PC-3 (cell line): ENCODE measurements at places on chromosomes 1 and 21. TPM values are rescaled to one million over a fixed set of nuclear protein-coding genes. Genes with fewer than 3 reads are reported as not detected.

The SLC1A7 gene
- 0.23 and 0.26 TPM in 2 replicates for total RNA-seq

The CD52 gene
- total RNA-seq: not detected in 2 replicates

The IQGAP3 gene
- 54.3 and 77.3 TPM in 2 replicates for total RNA-seq

The FCAMR gene
- not detected in 2 replicates for total RNA-seq

The GJC2 gene
- total RNA-seq: 1.2 and 2.2 TPM in 2 replicates

The FAM163A gene
- total RNA-seq: not detected in 2 replicates

The YBX1 gene
- 1,259 and 1,468 TPM in 2 replicates for total RNA-seq

The TNFRSF9 gene
- total RNA-seq: 0.04 and 0.06 TPM in 2 replicates

The CD247 gene
- total RNA-seq: 0.17 TPM in 1 of 2 replicates, not detected in the other

The BARHL2 gene
- not detected in 2 replicates for total RNA-seq

The RIPPLY3 gene
- total RNA-seq: 10.0 and 11.4 TPM in 2 replicates

The YIPF1 gene
- total RNA-seq: 21.1 and 22.7 TPM in 2 replicates

The S100A14 gene
- 462 and 536 TPM in 2 replicates for total RNA-seq

The OR14K1 gene
- total RNA-seq: not detected in 2 replicates

The CFAP107 gene
- total RNA-seq: not detected in 2 replicates

The FMO1 gene
- not detected in 2 replicates for total RNA-seq

The PPM1J gene
- 0.80 and 1.4 TPM in 2 replicates for total RNA-seq

The PLK3 gene
- 38.9 and 44.0 TPM in 2 replicates for total RNA-seq

The LEFTY1 gene
- not detected in 2 replicates for total RNA-seq

The CFHR5 gene
- total RNA-seq: not detected in 2 replicates

The IL19 gene
- not detected in 2 replicates for total RNA-seq

The LCE1B gene
- total RNA-seq: not detected in 2 replicates

The OR2L13 gene
- total RNA-seq: not detected in 2 replicates
